ENCODE measurements at places on chromosomes 2 and 18. TPM values are rescaled to one million over a fixed set of nuclear protein-coding genes. Genes with fewer than 3 reads are reported as not detected.

The SLC23A3 gene
- total RNA-seq = 0.64 TPM

The CDK15 gene
- total RNA-seq = 3.5 TPM

The CD302 gene
- 13.4 TPM for total RNA-seq

The OSR1 gene
- total RNA-seq = 2.2 TPM

The FEV gene
- not detected for total RNA-seq

The AGXT gene
- not detected for total RNA-seq

The C2orf66 gene
- total RNA-seq = not detected

The GPBAR1 gene
- under 0.01 TPM for total RNA-seq

The ITGB6 gene
- not detected for total RNA-seq

The FHL2 gene
- 346 TPM for total RNA-seq

The DYTN gene
- not detected for total RNA-seq

The DNER gene
- total RNA-seq = 0.86 TPM

The FTCDNL1 gene
- 0.32 TPM for total RNA-seq

The ICA1L gene
- 4.8 TPM for total RNA-seq

The SPP2 gene
- total RNA-seq = not detected

The FOXD4L1 gene
- total RNA-seq = under 0.01 TPM

The ZSWIM2 gene
- total RNA-seq = not detected

The ABCB11 gene
- total RNA-seq = under 0.01 TPM
